ENCODE measurements at places on chromosomes 12 and 14. TPM values are rescaled to one million over a fixed set of nuclear protein-coding genes. Genes with fewer than 3 reads are reported as not detected.
A peak's percentile ranks its signal among the peaks of the same experiment; 100 is the strongest.

The KLHL33 gene
- total RNA-seq, result 0.10 TPM

The TMEM179 gene
- total RNA-seq, result 0.17 TPM

The IL26 gene
- 0.33 TPM for total RNA-seq

The EPYC gene
- not detected for total RNA-seq

The TPPP2 gene
- not detected for total RNA-seq

The CISTR gene
- not detected for total RNA-seq

The SERPINA10 gene
- not detected for total RNA-seq

The PLEKHA5 gene
- 0.69 TPM for total RNA-seq

- no peak for DNase-seq
These were observed 8.4 kb downstream of the KRT3 start for GRCh38 chr12:52787324-52788191.

GRCh38 chr12:8123124-8123912 lies at the start of gene CLEC4A:
CLEC4A (plus strand) TSS chr12:8123617; CDS start chr12:8123879, 262 bp downstream.
- no peak for DNase-seq

GRCh38 chr12:132427999-132428935 lies 61.7 kb upstream of the FBRSL1 start:
- DNase-seq, result no peak

DNA sequence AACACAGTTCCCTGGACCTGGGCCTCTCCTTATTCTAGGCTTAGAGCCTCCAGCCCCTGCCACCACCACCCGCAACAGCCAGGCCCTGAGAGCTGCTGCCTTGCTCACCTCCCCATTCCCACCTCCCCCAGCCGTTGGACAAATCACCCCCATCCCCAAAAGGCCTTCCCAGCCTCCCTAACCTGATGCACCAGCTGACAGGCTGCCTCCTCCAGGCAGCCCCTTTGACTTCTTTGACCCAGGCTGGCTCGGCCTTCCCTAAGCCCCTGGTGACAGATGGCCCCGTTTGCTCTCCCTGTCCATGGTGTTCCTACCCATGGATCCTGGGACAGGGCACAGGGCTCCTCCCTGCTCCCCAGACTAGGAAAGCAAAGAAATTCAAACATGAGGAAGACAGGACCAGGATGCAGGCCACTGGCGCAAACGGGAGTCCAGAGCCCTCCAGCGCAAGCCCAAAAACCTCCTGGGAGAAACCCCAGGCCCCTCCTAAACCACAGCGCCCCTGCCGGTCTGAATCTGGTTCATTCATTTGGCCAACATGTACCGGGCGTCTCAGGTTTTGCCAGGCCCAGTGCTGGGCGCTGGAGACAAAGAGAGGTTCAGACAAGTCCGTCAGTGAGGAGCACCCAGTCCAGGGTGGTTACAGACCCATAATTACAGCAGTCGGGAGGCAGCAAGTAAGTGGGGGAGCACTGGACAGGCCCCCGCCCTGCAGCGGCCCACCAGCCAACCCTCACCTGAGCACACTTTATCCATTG lies 2.4 kb downstream of the AKT1 start:
- DNase-seq, result no peak

- DNase-seq, result no peak
These were observed 31.2 kb downstream of the TAS2R7 start for GRCh38 chr12:10771132-10771733.

DNA sequence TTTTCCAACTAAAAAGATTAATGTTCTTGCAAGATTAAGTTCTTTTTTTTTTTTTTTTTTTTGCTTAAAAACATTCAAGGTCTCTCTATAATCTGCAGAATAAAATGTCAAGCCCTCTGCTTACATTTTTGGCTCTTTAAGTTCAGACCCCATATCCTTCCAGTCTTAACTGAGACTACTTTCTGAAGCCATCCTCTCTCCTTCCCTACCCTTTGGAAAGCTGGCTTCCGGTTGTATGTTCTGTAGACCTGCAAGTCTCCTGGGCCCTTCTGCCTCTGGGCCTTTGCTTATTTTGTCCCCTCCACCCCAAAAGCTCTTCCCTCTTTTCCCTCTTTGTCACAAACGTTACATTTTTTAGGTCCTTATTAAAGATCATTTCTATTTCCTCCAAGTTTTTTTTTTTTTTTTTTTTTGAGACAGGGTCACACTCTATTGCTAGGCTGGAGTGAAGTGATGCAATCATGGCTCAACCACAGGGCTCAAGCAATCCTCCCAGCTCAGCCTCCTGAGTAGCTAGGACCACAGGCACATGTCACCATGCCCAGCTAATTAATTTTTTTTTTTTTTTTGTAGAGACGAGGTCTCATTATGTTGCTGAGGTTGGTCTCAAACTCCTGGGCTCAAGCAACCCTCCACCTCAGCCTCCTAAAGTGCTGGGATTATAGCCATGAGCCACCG lies 46.5 kb downstream of the PTPRB start:
- no peak for DNase-seq

DNA sequence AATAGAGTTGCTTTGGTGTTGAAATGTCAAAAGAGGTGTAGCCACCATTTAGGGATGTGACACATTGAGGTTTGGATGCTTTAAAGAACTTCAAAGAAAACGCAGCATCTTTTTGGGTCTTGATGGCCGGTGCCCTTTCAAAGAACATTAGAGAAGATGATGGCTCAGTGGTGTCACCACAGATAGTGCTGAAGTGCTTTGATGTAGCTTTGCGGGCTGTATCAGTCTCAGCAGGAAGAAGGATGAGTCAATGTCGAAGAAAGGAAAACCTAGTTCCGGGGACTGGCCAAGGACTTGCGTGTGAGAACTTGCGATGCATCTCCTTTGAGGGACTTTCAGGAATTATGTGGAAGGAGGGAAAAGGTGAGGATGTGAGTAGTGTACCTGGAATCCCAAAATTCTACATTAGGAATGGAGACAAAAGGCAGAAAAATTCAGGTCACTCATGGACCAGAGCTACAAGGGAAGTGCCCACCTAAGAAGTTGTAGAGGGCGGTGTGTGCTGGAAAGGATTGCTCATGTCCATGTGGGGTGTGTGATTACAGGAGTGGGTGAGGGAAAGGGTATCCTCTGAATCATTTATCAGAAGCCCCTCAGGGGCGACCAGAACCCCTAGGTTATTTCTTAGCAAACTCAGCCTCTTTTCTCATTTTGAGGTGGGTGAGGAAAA lies 39.7 kb upstream of the GZMB start:
- peak; percentile 87 for DNase-seq

GRCh38 chr14:70080076-70080475 lies 108.7 kb downstream of the SLC8A3 start:
- DNase-seq, result no peak

- no peak for DNase-seq
These were observed 830 bp upstream of the TRMT61A start for GRCh38 chr14:103528146-103528586.

DNA sequence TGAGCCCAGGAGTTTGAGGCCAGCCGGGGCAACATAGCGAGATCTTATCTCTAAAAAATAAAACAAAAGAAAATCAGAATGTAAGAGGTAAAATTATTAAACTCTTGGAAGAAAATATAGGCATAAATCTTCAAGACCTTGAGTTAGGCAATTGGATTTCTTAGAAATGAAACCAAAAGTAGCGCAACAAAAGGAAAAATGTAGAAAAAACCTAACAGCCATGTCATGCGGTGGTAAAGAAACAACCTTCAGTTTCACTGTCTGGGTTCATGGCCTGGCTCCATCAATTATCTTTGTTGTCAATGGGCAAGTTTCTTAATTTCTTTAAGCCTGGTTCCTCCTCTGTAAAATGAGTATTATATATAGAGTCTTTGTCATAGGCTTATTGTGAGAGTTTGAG lies 5.6 kb upstream of the GCH1 start:
- peak; percentile 34 for DNase-seq

DNA sequence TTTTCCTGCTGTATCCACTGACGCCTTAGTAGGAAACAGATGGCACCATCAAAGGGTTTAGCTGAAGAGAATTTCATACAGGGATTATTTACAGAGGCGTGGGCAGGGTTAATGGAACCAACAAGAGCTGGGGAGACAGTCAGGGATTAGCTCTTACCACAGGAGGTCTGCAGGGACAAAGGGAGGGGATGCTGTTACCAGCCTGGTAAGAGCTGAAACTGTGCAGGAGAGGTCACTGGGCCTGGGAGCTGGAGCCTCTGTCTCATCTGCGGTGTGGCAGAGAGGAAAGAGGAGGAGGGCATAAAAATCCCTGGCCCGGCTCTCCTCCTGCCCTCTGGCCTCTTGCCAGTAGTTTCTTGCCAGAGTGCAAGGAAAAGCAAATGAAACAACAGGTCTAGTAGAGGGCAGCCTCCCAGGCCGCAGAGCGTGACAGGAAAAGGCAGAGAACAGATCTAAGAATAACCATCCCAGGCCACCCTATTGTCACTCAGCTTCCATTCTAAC lies 18.9 kb upstream of the POC1B start:
- DNase-seq, result no peak

- DNase-seq, result no peak
These were observed 35.6 kb downstream of the RASSF8 start for GRCh38 chr12:25993901-25994651.

DNA sequence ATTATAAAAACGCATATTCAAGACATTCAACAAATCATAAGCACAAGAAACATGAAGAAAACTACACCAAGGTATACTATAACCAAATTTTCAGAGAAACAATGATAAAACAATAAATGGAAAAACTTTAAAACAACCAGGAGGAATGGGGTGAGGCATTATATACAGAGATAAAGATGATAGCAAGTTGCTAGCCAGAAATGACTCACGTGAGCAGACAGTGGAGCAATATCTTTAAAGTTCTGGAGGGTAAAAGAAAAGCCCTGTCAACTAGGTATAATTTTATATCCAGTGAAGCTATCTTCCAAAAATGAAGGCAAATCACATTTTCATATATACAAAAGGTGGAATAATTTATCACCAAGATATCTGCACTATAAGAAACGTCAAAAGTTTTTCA lies 97.8 kb upstream of the PCED1B start:
- no peak for DNase-seq

DNA sequence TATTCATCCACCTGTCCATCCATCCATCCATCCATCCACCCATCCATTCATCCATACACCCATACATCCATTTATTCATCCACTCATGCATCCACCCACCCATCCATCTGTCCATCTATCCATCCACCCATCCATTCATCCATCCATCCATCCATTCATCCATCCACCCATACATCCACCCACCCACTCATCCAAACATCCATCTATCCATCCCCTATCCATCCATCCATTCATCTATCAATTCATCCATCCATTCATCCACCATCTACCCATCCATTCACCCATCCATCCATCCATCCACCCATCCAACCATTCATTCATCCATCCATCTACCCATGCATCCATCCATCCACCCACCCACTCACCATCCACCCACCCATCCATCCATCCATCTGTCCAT lies 142.6 kb upstream of the SFSWAP start:
- no peak for DNase-seq

DNA sequence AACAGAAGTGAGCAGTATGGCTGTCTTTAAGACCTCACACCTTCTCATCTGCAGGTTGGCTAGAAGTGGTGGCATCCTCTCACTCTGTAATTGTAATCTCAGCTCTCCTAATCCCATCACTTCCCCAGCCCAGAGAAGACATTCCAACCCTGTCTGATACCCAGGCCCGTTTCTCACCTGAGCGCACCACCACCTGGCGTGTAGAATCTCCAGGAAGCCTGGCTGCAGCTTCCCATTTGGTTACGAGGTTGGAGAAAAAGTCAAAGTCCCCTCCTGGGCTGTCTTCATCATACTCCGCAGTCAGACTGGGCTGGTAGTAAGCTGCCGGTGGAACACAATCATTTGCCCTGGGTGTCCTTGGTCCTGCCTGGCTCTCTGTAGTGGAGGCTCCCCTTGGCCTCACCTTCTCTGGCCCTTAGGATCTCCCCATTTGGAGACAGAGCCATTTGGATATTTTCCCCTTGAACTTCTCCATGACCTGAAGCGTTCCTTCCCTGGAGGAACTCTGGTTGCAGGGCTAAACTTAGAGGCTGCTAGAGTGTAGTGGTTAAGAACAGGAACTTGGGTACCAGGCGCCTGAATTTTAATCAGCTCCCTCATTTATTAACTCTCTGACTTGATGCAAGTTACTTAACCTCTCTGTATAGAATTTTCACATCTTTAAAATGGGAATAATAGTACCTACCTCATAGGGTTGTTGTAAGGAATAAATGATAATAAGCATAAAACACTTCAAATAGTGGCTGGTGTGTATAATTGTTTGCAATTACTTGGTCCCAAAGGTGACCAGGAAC lies 1.8 kb downstream of the SDR39U1 start:
- DNase-seq, result no peak

DNA sequence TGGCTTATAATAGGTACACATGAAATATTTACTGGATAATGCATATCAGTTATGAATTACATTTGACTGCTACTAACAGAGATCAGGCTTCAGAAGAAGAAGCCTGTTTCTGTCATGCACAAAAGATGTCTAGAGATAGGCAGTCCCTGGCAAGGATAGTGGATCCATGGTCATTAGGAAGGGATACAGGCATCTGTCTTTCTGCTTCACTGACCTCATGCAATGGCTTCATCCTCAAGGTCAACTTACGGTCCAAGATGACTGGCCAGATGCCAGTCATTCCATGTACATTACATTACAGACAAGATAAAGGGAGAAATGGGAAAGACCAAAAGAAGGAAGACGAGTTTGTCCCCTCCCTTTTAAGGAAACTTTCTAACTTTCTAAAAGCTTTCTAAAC lies 94.0 kb downstream of the NUAK1 start:
- no peak for DNase-seq

- no peak for DNase-seq
These were observed 2.9 kb downstream of the TMEM229B start for GRCh38 chr14:67485501-67486095.

- DNase-seq, result no peak
These were observed 120.7 kb upstream of the PTPRB start for GRCh38 chr12:70757830-70758493.

GRCh38 chr14:77593501-77593961 lies 22.9 kb downstream of the SPTLC2 start:
- no peak for DNase-seq

- DNase-seq, result no peak
These were observed 2.8 kb downstream of the NXPH4 start for GRCh38 chr12:57219205-57219992.

DNA sequence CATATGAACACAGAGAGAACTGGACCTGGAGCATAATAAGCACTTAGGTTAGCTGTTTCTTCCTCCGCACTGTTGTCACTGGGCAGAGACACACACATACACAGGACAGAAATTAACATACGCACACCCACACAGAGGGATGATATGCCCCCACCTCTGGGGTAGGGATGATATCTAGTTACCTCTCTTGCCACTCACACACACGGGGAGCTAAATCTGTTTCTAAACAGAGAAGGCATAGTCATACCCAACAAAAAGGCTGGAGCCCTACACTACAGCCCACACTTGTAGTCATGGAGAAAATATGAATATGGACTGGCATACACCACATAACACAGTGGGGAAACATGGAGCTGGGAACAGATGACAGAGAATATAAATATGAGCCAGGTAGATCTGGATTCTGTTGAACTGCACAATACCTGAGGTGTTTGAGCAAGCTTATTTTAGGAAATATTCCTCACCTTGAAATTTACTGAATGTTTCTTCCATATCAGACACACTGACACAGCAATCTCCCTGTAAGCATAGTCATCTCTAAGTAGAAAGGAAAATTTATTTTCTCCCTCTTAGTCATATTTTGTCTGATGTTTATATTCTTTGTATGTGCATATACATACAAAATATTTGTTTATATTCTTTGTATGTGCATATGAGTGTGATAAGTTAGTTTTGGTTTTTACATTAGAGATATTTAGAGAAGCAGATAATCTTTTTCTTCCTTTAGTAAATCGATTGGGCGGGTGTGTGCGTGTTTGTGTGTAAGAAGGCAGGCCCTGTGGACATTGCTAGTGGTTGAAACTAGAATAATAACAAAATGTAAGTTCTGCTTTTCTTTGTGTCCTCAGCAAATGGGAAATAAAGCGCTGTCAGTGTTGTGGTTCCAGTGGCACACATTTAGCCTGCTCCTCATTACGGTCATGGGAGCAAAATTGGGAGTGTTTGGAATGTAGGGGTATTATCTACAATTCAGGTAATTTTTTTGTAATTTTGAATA lies 20.9 kb upstream of the SCFD1 start:
- no peak for DNase-seq
